AG08396 (cell line): ENCODE measurements at places on chromosomes 3 and 15.
A peak's percentile ranks its signal among the peaks of the same experiment; 100 is the strongest.

DNA sequence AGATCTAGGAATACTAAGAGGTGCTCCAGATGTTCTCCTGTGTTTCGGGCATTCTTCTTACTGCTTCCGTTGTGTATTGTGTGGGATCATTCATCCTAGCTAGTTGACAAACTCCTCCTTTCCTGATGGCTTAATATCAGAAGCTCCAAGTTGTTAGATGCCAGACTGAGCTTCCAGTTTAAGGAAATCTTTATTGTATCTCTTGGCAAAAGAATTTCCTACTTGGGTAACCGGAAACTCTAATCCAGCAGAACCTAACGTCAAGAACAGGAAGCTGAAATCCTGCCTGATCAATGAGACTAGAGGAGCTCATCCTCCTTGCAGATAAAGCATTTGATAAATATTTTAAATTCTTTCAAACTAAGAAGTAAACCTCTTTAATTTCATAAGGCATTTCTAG, 27.7 kb upstream of the MYH15 start:
- DNase-seq = no peak

GRCh38 chr3:144259267-144259666, 287.6 kb downstream of the DIPK2A start:
- no peak for DNase-seq

- DNase-seq = peak; percentile 23
Observed at GRCh38 chr3:120435621-120436020, 15.2 kb downstream of the FSTL1 start.

DNA sequence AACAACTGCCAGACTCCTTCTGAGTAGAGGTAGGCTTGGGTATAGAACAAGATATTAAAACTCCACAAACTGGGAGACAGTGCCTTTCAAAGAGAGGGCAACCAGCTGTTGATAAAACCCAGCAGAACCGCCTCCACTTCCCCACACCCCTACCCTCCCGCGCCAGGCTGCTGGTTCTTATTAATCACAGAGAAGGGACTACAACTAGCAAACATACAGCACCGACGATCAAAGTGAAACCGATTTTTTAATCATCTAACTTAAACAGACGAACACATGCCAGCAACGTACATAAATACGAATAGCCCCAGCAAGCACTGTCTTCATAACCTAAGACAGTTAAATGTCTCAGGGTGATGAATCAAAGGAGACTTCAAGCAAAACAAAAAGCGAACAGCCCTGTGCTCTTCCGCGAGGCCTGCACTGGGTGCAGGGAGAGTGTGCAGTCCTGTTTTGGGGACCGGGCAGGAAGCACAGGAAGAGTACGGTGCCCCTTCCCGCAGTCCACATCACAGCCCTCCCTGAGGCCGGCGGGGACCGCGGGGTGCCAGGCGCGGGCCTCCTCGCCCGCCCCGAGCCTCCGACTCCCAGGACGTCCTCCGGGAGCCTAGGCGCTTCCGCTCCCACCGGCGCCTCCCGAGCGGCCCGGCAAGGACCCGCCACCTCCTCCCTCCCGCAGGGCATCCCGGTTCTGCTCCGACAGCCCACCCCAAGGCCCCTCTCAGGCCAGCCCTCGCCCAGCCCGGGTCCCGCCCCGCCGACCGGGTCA, 75.1 kb upstream of the VGLL4 start:
- peak; percentile 80 for DNase-seq

- no peak for DNase-seq
Observed at GRCh38 chr3:69770976-69771634, 31.8 kb downstream of the MITF start.

- no peak for DNase-seq
Observed at GRCh38 chr3:190444006-190444405, 5.7 kb downstream of the TMEM207 start.

GRCh38 chr3:119891944-119892721, 110.2 kb downstream of the NR1I2 start:
- peak; percentile 29 for DNase-seq

DNA sequence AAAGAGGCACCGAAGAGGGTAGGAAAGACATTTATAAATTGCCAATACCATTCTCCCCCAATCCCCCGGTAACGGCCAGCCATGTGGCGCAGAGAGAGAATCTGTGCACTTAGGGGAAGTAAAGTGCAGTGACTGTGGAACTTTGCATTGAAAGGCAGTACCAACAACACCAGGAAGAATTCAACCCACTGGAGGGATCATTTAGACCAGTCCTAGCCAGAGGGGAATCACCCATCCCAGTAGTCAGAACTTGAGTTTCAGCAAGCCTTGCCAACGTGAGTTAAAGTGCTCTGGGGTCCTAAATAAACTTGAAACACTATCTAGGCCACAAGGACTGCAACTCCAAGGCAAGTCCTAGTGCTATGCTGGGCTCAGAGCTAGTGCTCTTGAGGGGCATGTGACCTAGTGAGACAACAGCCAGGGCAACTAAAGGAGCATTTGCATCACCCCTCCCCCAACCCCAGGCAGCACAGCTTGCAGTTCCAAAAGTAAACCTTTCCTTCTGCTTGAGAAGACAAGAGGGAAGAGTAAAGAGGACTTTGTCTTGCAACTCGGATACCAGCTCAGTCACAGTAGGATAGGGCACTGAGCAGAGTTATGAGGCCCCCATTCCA, 15.0 kb downstream of the CEP70 start:
- DNase-seq = no peak

DNA sequence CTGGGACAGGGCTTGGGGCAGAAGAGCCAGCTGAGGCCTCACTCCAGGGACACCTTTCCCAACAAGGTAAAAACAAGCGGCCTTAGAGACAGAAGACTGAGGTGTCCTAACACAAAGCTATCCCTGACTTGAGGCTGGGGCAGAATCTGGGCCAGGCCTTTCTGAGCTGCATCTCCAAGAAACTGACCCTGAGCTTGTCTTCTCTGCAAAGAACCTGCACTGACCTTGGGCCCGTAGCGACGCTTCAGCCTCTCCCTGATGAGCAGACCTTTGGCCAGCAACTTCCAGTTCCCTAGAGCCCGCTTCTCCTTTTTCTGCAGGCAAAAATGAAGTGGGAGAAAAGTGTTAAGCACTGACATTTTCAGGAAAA, 22.2 kb downstream of the TMEM43 start:
- DNase-seq = no peak

- no peak for DNase-seq
Observed at GRCh38 chr3:46574243-46574646, 8.1 kb upstream of the LRRC2 start.

GRCh38 chr3:36681867-36682266, 82.5 kb downstream of the DCLK3 start:
- DNase-seq = no peak

- DNase-seq = no peak
Observed at GRCh38 chr15:91357011-91357410, 257.0 kb downstream of the SV2B start.

DNA sequence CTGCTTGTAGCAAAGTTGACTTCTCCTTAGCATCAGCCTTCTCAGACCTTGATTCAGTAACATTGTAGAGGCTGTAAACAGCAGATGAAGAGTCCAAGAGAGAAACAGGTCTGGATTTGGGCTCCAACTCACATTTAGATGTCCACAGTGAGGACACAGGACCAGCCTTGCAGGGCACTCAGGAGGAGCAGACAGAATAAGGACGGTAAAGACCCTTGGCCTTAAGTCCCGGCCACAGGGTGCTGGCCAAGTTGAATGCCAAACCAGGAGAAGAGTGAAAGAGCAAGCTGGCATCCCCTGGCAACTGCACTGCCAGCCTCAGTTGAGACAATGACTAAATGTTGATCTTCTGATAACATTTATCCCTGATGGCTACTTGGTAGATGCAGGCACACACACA, 136.3 kb downstream of the LRRK1 start:
- DNase-seq = no peak

- DNase-seq = no peak
Observed at GRCh38 chr15:29887721-29888120, 65.5 kb upstream of the TJP1 start.

GRCh38 chr15:68184616-68185480, 20.3 kb downstream of the CALML4 start:
- no peak for DNase-seq

DNA sequence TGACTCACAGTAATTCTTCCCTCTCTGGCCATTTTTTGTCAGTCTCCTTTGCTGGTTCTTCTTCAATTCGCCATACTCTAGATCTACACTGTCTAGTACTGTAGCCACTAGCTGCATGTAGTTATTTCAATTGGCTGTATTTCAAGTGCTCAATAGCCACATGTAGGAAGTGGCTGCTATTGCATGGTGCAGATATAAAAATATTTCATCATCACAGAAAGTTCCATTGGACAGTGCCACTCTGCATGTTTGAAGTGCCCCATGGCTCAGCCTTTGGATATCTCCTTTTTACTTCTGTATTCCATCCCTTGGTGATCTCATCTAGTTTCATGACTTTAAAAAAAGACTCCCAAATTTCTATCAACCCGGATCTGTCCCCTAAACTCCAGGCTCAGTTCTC, 22.1 kb downstream of the PPP2R3A start:
- no peak for DNase-seq

DNA sequence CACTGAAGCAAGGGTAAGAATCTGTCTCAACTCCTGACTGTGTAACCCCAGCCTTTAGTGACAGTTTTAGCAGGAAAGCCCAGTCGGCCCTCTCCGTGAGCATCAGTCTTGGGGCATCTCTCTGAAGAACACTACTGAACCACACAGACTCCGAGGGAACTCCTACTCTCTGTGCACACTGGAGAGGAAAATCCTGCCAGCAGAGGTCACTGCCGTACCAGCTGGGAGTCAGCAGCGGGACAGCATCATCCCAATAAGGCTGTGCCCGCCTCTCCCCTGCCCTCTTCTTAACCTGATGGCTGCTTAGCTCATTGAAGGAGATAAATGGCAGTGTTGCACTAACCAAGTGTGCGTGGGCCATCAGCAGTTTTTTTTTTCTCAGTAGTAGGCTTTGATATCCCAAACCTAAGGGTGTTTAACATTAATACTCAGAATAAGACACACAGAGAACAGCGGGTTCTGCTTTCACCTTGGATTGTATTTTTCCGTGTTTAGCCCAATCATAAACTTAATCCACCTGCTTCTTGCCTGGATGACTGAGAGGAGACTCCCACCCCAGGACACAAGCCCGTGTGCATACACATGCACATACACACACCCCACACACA, 26.6 kb upstream of the RASA2 start:
- DNase-seq = peak; percentile 84

DNA sequence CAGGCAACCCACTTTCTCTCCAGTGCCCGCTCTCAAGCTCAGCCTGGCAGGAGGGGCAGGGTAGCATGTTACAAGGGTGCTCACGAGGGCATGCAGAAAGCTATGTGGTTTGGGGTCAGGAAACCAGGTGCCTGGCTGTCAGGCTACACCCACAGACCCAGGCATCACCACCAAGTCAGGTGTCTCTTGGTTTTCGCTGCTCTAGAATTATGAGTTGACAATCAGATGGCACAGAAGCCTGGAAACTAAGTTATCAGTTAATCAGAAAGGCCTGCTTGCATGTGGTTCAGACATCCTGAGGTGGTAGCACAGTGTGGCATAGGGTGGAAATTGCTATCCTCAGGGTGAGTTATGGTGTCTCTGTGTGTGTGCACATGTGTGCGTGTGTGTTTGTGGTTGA, 16.2 kb upstream of the CCR9 start:
- no peak for DNase-seq

GRCh38 chr3:134374105-134374790, at the start of gene AMOTL2:
Gene AMOTL2 (minus strand): TSS chr3:134374447. CDS start chr3:134371433, 3,014 bp downstream.
- DNase-seq = peak; percentile 99

DNA sequence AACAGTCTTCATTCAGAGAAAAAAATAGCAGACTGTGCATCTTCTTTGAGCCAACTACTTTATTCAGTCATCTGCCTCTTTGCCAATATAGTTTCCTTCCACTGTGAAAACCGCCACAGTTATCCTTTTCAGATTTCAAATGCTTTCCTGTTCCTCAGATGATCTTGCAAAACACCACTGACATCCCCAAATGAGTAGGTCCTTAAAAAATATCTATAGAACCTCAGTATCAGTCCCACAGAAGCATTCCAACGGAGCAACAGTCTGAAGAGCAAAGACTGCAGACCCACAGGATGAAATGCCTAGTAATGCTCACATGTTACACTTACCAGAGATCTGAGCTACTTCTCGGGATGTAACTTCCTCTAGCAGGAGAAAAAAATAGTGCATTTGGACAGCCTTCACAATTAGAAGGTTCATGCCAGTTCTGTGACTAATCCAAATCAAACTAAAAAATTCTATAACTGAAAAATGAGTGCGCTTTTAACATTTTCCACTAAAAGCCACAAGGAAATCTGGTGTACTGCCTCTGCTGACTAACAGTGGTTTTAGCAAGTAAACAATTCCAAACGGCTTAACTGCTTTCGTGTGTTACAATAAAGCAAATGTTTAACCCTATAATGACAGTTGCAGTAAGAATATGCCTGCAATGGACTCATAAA, at the start of gene ANKRD28:
Gene ANKRD28, minus strand, starts transcription at position 338 of the 662 bp plus-strand sequence. CDS start 1,458 bp downstream, outside the sequence.
- DNase-seq = peak; percentile 49

- DNase-seq = peak; percentile 20
Observed at GRCh38 chr15:73081321-73081958, 29.2 kb downstream of the NEO1 start.

DNA sequence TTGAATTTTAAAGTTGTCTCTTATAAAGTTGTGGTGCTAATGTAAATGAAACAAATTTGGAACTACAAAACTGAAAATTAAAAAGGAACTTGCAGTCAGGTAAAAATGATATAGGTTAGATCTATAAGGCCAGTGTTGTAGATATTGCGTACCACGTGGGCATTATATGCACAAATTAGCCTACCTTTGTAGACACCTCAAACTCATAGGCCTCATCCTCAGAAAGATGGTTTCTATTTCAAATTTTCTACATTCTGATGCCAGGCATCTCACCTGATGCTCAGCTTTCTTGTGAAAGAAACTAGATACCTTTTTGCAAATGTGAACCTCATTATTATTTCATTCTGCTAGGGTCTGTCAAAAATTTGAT, 25.6 kb downstream of the TMEM207 start:
- no peak for DNase-seq

GRCh38 chr15:50854601-50855490, 53.6 kb upstream of the AP4E1 start:
- no peak for DNase-seq

- no peak for DNase-seq
Observed at GRCh38 chr15:63075015-63075983, 32.8 kb downstream of the TPM1 start.

- DNase-seq = no peak
Observed at GRCh38 chr3:181718369-181718768, 6.6 kb downstream of the SOX2 start.

- DNase-seq = no peak
Observed at GRCh38 chr3:71742621-71743020, 11.0 kb upstream of the GPR27 start.

GRCh38 chr3:72369681-72370080, 478.6 kb downstream of the SHQ1 start:
- no peak for DNase-seq
